ENCODE measurements at places on chromosomes 1 and 21.

DNA sequence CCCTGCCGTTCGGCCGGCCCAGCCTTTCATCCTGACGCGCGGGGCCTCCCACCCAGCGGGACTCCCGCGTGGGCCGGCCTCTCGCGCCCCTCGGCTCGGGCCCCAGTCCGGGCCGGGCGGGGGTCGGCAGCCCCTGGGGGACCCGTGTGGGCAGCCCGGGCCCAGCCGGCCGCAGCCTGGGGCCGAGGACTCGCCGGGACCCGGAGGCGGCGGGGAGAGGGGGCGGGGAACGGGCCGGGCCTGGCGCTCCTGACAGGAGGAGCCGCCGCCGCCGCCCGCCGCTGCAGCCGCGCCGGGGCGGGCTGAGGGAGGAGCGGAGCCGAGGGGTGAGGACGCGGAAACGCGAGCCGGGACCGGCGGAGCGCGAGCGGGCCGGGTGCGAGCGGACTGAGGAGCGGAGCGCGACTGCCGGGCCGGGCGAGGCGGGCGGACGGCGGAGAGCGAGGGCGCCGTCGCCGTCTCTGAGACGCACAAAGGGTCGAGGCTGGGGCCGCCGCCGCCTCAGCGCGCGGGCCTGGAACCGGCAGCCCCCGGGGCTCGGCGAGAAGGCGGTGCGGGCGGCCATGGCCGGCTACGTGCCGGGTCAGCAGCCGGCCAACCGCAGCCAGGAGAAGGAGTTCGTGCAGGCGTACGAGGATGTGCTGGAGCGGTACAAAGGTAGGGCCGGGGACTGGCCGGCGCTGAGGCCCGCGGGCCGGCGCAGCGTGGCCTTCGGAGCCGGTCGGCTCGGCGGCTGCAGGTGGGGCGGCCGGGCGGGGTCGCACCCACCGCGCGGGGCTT is 79.1 kb downstream of the NDUFS5 start:
- peak; percentile 68 for DNase-seq

GRCh38 chr1:164651351-164651951 is 92.5 kb downstream of the PBX1 start:
- DNase-seq = peak; percentile 2

- no peak for DNase-seq
Measured at GRCh38 chr1:80155371-80155770, 1148.8 kb upstream of the ADGRL4 start.

- DNase-seq = no peak
Measured at GRCh38 chr1:242641461-242641860, 117.0 kb upstream of the PLD5 start.

GRCh38 chr1:244449936-244450508 is 1.7 kb downstream of the ADSS2 start:
- no peak for DNase-seq

DNA sequence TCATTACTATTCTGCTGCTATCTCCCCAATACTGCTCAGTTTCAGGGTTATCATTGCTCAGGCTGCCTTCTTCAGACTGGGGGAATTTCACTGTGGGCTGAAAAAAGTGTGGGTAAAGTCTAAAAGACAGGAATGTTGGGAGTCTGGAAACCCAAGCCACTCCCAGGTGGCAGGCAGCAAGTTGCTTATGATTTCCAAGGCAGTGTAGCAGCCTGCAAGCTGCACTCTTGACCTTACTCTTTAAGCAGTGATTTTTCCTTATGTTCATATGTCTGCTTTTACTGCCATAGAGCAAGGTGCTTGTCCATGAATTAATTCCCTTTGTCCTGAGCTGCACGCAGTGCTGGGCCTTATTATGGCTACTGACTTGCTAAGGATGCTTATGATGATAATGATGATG is 53.1 kb downstream of the PHC2 start:
- no peak for DNase-seq

- DNase-seq = no peak
Measured at GRCh38 chr1:37940299-37940947, 6.4 kb downstream of the INPP5B start.

GRCh38 chr21:20329636-20330035 is 668.6 kb upstream of the NCAM2 start:
- no peak for DNase-seq

DNA sequence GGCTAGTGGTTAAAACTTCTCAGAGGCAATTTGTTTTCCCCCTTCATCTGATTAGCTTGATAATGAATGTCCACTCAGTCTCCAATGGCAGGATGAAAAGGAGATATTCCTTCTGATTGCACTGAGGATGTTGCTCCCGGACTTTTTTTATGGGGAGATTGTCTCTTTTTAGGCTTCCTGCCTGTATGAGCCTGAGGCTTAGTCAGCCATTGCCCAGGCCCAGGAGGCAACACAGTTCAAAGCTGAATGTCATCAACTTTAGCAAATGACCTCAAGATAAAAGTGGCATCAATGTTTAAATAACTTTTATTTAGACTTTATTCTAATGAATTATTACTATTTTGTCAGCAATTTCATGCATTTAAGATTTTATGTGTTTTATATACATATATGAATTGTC is 162.9 kb upstream of the PTBP2 start:
- DNase-seq = no peak

GRCh38 chr1:244137725-244138124 is 86.6 kb downstream of the ZBTB18 start:
- no peak for DNase-seq

- no peak for DNase-seq
Measured at GRCh38 chr1:98989556-98989907, 15.1 kb downstream of the PLPPR5 start.

GRCh38 chr1:29808141-29808995 is 572.0 kb downstream of the PTPRU start:
- no peak for DNase-seq

DNA sequence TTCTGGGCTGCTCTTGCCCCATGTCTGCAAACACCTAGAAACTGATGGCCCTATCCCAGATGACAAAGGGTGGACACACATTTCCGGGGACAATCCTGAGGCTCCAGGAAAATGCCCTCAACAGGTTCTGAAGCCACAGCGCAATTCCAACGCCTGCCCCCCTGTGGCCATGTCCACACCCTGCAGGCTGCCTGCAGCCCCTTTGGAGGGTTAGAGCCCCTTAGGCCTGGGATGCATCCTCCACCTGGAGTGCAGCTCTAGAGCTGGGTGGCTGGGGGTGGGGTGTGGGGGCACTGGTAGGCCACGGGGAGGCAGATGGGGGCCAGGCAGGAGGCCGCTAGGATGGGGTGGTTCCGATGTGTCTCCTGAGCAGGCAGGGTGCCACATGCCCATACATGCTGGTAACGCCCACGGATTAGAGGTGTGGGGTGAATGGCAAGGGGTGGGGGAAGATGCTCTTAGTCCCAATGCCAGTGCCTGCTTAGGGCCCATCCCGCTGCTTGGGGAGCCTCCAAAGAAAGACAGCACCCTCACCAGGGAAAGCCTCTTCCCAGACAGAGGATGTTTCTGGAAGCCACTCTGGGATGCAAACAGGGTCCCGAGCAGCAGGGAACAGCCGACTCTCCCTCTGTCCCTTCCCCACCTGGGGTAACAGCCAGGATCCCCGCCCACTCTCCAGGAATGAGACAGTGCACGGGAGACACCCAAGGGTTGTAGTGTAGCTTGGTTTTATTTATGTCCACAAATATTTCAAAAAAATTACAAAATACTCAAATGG is 34.0 kb downstream of the SLC45A1 start:
- no peak for DNase-seq

- DNase-seq = no peak
Measured at GRCh38 chr1:18852501-18852900, 7.0 kb downstream of the TAS1R2 start.

GRCh38 chr1:178477841-178478240 is 18.9 kb downstream of the CLEC20A start:
- DNase-seq = no peak

- no peak for DNase-seq
Measured at GRCh38 chr1:158176399-158176798, 4.3 kb upstream of the CD1D start.

GRCh38 chr1:43427524-43427923 is 26.2 kb downstream of the HYI start:
- no peak for DNase-seq

DNA sequence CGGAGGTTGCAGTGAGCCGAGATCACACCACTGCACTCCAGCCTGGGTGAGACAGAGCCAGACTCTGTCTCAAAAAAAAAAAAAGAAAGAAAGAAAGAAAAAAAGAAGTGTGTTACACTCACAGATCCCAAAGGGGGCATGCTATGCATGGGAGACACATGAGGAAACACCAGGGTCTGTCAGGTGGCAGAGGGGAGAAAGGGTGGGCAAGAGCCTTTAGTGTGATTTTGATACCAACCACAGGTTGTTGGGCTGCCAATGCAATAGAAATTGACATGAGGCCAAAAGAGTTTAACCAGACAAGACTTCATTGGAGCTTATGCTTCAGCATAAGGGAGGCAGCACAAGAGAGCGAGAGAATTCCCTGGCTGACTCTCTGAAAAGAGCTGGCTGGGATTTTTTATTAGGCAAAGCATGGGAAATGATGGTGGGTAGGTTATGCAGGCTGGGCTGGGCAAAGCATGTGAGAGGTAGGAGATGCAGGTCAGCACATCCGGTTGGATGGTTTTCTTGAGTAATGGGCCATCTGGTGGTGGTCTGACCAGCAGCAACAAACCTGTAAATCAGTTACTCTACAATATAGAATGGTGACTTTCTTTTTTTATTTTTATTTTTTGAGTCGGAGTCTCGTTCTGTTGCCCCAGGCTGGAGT is 11.7 kb upstream of the EXTL1 start:
- DNase-seq = no peak

DNA sequence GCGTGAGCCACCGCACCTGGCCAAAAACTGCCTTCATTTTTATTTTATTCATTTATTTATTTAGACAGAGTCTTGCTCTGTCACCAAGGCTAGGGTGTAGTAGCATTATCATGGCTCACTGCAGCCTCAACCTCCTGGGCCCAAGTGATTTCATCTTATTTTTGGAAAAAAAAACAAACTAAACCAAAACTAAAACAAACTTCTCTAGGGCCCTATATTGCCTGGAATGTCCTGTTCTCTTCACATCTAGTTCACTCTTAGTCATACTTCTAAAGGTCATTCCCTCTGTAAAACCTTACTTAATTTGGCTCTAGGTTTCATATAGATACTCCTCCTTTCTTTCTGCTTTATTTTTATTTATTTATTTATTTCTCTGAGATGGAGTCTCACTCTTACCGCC is 15.6 kb downstream of the RPS27 start:
- DNase-seq = no peak

GRCh38 chr1:40143891-40144575 is 17.2 kb upstream of the RLF start:
- DNase-seq = peak; percentile 9

DNA sequence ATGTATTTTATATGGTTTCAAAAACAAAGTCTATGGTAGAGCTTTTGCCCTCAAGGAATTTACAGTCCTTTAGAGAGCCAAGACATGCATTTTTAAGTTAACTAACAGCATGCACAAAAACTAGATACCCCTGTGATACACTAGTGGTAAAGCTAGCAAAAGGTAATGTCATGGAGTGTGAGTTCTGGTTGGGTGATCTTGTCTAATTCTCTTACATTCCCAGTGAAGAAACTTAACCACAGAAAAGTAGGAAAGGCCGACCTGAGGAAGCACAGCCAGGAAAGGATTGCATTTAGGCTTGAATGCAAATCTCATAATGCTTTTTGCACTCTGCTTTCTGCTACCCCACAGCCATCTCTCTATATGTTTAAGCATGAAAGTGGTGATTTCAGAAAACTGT is 202.2 kb downstream of the ROR1 start:
- DNase-seq = no peak

DNA sequence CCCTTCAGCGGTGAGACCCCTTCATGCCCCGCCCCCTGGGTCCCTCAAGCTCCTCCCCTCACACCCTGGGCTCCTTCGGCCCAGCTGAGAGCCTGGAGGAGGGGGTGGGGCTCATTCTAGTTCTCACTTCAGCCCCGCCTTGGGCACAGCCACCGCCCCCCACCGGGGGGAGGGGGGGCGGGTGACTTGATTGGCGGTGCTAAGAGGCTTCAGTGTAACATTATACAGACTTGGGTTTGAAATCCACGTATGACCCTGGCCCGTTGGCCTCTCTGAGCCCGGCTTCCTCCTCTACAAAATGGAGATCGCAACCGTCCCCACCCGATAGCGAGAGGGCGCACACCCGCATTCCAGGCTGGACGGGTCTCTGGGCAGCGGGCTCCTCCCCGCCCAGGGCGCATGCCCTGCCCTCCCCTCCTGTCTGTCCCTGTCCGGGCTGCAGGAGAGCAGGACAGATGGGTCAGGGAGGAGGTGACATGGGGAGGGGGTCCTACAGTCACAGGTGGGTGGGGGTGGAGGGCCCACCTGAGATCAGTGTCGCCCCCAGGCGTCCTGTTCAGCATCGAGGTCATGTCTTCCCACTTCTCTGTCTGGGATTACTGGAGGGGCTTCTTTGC is 5.1 kb downstream of the CLCNKB start:
- DNase-seq = peak; percentile 35

GRCh38 chr1:17671741-17672140 is 83.4 kb upstream of the ACTL8 start:
- DNase-seq = no peak

DNA sequence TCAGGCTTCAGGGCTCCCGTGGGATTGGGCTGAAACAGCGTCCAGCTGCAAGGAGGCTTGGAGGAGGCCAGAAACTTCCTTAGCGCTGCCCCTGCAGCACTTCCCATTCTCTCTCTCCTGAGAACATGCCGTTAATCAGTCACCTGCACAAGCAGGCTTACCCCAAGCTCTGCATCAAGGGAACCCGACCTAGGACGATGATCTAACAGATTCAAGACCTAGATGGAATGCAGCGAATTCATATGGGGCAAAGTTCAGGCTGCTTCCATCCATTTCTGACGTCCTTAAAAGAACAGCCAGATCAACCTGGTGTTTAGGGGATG is 114.1 kb downstream of the ERG start:
- no peak for DNase-seq

GRCh38 chr21:42219606-42220137 is 732 bp downstream of the ABCG1 start:
- DNase-seq = peak; percentile 54

DNA sequence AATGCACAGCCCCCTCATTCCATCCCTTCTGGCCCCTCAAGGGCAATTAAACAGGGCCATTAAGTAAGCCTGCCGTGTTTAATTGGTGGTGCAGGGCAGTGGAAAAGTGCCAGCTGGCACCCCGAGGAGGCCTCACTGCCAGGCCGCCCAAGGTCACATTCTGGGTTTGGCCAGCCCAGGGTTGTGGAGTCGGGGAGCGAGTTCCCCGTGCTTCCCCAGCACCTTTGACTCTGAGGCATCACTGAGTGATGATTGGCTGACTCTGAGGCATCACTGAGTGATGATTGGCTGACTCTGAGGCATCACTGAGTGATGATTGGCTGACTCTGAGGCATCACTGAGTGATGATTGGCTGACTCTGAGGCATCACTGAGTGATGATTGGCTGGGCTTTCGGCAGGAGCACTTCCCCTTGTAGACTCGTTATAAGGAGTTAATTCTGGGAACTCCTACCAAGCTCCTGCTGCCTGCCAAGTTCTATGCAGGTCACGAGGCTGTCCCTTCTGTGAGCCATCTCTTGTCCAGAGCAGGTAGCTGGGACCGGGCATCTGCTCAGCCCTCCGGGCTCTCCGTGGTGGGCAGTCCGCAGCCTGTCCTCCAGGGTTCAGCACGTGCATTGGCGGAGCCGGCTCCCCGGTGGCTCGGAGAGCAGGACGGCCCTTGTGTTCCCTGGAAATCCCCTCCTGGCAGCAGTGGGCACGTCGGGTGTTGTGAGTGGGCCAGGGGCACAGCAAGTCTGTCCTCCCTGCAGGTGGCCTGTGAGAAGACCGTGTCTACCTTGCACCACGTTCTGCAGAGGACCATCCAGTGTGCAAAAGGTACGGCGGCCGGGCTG is 20.9 kb downstream of the CSTB start:
- DNase-seq = no peak
